Non-pigmented ciliary epithelial cell (primary cell): ENCODE measurements at places on chromosomes 12 and 14.

DNA sequence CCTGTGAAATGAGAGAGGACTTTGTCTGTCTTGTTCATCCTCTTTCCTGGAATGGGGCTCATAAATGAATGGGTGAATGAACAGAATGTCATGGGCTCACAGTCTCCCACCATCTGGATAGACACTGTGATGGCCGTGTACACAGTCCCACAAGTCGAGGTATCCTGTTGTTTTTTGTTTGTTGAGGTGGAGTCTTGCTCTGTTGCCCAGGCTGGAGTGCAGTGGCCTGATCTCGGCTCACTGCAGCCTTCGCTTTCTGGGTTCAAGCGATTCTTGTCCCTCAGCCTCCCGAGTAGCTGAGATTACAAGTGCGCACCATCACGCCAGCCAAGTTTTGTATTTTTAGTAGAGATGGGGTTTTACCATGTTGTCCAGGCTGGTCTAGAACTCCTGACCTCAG is 16.1 kb upstream of the PLA2G1B start:
- DNase-seq = no peak

GRCh38 chr14:81005540-81006228 is 50.3 kb downstream of the TSHR start:
- no peak for DNase-seq

GRCh38 chr12:27900920-27901879 is 71.3 kb downstream of the PTHLH start:
- DNase-seq = no peak

DNA sequence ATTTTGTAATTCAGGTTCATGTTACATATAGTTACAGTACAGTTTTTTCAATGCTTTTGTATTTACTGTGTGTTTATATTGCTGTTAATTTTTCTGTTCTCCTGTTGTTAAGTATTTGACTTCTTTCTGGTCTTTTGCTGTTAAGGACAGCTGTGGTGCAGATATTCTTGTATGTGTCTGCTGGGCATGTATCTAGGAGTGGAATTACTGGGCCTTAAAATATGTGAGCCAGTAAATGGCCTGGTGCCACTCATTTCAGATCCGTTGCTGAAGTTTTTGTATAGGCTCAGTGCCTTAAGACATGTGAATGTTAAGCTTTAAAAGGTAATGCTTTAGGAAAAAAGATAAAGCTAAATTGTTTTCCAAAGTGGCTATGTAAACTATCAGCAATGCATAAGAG is 87.3 kb downstream of the TTLL5 start:
- no peak for DNase-seq

DNA sequence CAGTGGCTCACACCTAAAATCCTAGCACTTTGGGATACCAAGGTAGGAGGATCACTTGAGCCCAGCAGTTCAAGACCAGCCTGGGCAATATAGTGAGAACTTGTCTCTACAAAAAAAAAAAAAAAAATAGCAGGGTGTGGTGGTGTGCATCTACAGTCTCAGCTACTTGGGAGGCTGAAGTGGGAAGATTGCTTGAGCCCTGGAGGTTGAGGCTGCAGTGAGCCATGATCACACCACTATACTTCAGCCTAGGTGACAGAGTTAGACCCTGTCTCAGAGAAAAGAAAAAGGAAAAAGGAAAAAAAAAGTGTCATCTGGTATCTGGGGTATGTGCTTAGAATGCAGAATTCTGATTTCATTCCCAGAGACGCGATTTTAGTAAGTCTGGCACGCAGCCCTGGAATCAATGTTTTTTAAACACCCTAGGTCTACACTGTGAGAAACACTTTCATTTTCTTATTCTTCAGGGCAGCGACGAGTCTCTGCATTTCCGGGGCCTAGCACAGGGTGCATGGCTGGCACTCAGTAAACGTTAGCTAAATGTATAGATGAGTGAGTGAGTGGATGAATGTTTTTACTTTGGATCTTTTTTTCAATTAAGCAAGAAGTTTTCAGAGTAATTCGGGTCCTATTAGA is 243.8 kb upstream of the PWP1 start:
- DNase-seq = no peak

DNA sequence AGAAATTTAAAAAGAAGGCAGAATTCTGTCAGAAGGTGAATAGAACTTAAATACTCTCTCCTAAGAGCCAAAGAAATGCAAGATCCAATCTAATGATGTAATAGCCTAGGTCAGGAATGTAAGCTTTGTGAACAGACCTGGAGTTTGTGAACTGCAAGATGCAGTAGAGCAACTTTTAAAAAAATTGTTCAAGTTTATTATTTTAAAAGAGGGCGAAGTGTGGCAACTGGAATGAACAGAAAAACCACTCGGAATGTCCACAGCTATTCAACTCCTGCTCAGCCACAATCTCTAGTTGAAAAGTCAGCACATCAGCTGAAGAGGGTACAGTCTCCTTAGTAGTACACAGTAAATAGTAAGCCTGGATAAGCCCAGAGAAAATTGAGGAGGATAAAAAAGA is 228.8 kb downstream of the PPFIA2 start:
- peak; percentile 24 for DNase-seq

DNA sequence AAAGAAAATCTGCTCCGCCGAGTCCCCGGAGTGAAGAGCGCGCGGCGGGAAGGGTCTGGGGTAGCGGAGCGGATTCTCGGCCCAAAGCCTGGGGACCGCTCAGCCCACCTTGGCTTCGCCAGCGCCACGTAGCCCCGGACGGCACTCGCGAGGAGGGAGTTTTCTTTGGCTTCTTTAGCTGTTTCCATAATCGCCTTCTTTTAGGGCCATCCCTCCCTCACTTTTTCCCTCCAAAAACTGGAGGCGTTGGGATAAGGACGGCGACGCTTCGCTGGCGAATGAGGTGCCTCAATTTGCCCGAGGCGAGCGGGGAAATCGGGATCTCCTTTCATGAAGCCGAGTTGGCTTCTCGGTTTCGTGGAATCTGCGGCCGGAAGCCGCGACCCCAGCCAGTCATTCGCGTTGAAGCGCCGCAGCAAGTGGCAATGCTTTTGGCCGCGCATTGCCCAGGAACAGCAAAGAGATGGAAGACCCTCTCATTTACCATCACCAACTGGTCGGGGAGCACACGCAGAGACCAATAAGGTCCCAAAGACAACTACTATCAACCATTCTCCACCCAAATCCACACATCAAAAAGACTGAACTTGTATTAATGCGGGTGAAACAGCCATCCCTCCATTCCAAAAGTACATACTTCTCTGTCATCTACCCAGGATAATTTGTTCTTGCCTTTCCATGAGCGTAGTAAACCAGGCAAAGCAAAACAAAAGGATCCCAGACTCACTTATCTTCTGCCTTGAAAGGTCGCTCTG is 8.4 kb upstream of the SIX1 start:
- no peak for DNase-seq

- DNase-seq = peak; percentile 66
These were observed 83.7 kb downstream of the HEATR5A start for GRCh38 chr14:31336646-31337045.
